ENCODE measurements at places on chromosomes 2 and 18.

DNA sequence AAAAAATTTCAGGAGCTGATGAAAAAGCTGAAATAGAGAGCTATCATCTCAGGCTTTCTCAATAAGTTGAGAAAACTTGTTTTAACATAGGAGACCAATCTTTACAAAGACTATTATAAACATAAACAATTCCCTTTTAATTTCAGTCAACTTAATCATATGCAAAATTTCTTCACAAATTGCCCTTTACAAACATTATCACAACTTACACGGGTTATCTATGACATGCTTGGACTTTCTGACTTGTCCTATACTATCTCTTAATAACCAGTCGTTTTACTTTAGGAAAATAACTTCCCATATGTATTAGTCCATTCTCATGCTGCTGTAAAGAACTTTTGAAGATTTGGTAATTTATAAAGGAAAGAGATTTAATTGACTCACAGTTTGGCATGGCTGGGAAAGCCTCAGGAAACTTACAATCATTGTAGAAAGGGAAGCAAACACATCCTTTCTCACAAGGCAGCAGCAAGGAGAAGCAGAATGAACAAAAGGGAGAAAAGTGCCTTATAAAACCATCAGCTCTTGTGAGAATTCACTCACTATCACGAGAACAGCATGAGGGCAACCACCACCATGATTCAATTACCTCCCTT lies 1583.7 kb upstream of the CELF4 start:
- no peak for DNase-seq

- no peak for DNase-seq
Observed at GRCh38 chr2:160491911-160492371, 1.7 kb downstream of the RBMS1 start.

DNA sequence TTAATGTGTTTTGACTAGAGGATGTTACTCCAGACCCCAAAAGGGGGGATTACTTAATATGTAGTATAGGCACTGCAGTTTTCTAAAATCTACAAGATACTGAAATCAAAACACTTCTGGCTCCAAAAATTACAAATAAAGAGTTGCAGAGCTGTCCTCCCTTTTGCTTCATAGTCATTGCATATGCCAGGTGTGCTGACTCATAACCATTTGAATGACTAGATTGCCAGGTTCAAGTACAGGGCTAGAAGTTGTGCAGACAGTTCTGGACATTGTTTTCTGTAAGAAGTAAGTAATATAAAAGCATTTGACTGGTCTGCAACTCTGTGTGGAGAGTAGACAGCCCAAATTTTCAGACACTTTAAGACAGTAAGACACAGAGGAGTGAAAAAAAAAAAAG lies 6.7 kb downstream of the CWC22 start:
- no peak for DNase-seq

DNA sequence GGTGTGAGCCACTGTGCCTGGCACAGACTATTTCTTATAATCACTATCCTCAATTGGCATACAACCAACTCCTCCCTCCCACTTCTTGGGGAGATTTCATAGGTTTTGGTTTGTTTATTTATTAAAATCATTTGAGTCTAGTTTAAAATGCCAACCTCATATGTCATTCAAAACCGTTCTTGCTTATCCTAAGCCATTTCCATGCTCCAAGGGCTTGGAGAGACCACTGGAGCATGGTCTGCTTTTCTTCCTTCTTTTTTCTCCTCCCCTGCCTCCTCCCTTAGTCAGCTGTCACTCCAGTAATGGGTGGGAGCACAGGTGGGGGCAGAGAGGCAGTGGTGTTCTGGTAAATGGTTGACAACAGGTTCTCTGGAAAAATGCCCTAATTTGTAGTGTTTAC lies 20.4 kb upstream of the KCNS3 start:
- no peak for DNase-seq

DNA sequence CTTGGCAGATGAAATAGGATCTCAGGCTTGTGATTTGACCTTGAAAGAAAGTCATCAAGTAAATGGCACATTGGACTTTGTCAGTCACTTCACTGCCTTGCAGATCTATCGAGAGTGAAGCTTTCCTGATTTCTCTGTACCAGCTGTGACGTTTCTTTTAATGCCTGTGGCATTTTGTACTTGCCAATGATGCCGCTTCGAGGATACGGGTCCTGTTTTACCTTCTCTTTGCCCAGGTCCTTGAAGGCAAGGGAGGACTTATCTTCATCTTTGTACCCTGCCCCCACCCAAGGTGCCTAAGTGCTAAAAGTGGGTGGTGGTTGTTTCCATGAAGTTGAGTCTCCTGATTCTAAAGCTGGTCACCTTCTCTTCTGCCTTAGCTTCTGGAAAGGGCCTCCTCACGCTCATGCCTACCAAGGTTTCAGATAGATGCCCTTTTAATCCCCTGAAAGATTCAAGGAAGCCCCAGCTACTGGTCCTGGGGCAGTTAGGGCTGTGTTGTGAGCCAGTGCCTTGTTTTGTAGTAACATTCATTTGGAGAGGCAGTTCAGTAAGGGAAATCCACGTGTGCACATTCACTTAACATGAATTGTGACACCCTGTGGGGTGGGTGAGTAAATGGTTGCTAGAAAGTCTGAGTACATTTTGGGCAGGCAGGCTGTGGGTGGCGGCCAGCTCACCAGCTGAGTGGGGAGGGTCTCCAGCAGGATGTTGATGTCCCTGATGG lies 6.1 kb downstream of the LBH start:
- DNase-seq, result no peak

GRCh38 chr2:217186668-217187159 lies 326.9 kb upstream of the TNP1 start:
- DNase-seq, result no peak

DNA sequence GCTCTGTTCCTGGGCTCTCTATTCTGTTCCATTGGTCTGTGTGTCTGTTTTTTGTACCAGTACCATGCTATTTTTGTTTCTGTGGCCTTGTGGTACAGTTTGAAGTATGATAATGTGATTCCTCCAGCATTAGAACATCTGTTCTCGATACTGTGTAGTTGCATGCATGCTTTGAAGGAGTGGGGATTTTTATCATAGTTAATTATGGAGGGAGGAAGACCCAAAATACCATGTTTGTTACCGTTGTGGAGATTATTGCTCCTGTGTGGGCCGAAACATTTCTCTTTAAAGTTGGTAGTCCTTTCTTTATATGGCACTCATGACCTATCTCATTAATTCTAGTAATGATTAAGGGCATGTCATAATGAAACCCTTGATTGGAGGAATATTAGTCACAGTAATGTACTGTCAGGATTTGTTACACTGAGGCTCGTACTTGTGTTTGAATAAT lies 87.6 kb downstream of the TTC27 start:
- no peak for DNase-seq

- no peak for DNase-seq
Observed at GRCh38 chr2:69994166-69994565, 32.7 kb upstream of the ASPRV1 start.

GRCh38 chr2:235024191-235024860 lies 72.5 kb downstream of the SH3BP4 start:
- DNase-seq, result no peak

DNA sequence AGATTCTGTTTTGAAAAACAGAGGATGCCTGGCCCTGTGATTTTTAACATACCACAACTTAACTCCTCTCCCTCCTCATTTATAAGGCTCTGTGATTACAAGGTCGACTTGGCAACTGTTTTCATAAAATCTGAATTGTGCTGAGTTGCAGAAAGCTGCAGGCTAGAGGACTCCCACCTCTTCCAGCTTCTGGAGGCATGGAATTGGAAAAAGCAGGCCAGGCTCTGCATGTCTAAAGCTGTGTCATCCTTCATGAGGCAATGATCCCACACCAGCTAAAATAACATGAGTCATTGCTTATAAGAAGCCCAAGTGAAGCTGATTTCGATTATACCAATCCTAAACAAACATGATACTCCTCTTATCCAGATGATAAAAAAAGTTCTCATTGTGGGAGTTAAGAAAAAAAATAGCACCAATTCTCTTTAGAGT lies 11.7 kb downstream of the ARHGAP28 start:
- DNase-seq, result no peak

DNA sequence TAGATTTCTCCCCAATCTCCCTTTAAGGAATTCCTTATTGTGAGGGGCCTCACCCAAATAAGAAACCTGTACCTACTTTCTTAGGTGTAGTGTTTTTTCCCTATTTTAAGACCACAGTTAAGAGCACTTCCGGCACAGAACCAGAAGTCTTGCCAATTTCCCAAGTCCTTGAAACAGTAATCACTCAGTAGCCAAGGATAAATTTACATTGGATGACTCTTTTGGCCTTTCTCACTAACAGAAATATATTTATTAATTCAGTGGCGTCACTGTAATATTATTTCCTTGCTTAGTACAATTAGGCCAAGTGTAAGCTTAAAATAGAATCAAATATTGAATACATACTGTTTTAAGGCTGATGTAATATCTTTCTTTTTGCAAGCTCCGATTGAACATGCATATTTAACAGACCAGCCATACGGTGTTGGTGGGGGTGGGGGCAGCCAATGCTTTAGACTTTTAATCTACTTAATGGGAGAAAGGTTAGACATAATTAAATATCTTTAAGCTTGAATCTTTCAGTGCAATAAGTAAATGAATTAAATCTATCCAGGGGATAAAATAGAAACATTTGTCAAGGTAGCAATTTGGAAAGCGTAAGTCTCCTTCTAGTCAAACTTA lies 50.8 kb upstream of the ITGA6 start:
- DNase-seq, result no peak
